HEK293T (cell line): ENCODE measurements at places on chromosomes 1 and 21.
A peak's percentile ranks its signal among the peaks of the same experiment; 100 is the strongest.

GRCh38 chr1:230072866-230073265 lies 5.8 kb downstream of the GALNT2 start:
- DNase-seq: no peak

DNA sequence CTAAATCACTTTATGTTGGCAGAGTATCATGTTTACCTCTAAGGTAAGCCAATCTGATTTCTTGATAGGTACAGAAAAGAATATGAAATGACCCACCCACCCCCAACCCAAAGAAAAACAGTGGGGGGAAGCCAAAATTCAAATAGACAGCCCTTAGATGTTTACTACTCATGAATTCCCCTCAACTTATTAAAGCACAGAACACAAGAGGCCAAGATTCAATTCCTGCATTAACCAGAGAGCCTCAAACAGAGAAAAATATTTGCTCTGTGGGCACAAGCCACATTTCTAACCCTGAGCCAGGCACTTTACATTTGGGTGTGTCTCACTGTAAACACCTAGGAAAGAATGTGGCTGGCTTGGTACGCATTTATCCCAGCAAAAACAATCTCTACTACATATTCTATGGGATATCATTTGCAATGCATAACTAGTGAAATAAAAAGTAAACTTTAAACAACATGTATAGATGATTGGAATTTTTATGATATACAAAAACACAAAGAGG lies 84.3 kb downstream of the PTPN14 start:
- DNase-seq: no peak

- DNase-seq: no peak
Observed at GRCh38 chr1:114207635-114208034, 54.0 kb upstream of the SYT6 start.

- no peak for DNase-seq
Observed at GRCh38 chr1:182723200-182723599, 38.8 kb upstream of the RGS8 start.

- no peak for DNase-seq
Observed at GRCh38 chr1:67469431-67469830, 39.2 kb upstream of the SERBP1 start.

DNA sequence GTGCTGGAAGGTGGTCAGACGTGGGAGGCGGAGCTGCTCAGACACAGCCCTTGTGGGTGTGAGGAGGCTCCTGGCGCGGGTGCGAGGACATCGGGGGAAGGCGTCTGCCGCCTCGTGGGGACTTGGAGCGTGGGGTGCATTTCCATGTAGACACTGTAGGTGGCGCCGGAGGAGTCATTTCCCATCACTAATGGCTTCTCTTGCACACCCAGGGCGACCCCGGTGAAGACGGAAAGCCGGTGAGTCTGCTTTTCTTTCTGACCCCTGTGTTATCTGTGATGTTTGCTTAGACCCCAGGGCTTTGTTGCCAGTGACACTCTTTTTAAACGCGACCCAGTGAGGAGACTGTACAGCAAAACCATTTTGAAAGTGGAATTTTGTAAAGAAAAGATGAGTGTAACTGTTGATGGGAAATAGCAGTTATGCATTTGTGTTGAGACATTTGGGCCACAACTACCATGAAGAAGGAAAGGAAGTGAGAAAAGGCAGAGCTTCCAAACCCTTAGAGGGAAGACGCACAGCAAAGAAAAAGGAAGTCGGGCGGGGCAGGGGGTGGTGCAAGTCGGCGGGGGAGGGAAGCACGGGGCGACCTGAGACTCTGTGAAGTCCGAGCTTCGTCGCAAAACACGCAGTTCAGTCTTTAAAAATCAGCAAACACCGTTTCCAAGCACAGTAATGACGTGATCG lies 64.0 kb downstream of the SLC19A1 start:
- peak; percentile 88 for DNase-seq

- DNase-seq: no peak
Observed at GRCh38 chr1:40745176-40745575, 38.4 kb upstream of the KCNQ4 start.

DNA sequence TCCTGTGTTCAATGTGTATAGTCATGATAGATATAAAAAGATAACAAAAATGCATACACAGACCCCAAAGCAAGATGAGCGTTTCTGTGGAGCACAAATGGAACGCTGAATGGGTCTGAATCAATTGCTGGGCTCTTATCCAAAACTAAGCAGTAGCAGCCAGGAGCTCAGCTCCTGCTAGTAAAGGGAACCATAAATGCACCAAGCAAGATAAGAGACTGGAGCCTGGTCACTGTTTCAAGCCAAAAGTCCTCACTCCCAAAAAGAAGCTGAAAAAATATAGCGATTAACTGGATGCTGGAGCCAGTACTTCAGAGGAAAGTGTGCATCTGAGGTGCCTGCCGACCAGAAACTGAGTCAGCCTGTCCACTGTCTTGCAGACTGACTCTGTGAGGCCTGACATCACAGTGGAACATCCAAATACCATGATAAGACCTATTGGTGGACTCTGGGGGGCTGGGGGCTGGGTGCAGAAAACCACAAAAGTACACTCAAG lies 68.9 kb downstream of the LRRC8C start:
- no peak for DNase-seq
